ENCODE measurements at places on chromosomes 5 and 9.

- no peak for DNase-seq
Observed at GRCh38 chr5:67817652-67818051, 397.9 kb upstream of the PIK3R1 start.

DNA sequence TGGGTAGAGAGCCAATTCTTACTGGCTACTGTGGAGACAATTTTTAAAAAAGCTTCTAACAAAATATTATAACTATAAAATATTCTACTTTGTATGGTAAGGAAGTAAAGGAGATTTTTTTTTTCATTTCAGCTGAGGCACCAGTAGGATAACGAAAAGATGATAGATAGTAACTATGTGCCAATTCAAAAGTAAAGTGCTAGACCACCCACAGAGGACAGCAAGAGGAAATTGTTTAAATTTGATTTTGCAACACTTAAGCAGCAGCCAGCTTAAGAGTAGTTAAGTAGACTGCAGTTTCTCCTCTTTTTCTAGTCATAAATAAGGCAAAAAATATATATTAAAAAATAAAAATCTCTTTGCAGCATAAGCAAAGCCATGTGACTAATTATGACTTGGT, 1539.3 kb upstream of the ACO1 start:
- DNase-seq, result no peak

- no peak for DNase-seq
Observed at GRCh38 chr9:122403381-122404000, 32.7 kb downstream of the PTGS1 start.

DNA sequence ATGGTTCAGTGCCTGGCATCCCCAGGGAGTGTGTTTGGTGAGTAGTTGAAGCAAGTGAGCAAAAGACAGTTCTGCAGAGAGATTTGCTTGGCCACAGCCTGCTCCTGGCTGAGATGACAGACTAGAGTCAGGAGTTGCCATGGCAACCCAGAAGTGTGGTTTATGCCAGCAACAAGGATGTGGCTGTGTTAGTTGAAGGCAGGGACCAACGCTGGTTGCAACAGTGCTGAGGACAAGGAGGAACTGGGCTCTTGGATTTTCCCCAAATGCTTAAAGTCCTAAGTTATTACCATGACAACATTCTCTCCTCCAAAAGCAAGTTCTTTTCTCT, 2.7 kb downstream of the NXNL2 start:
- DNase-seq, result peak; percentile 48

DNA sequence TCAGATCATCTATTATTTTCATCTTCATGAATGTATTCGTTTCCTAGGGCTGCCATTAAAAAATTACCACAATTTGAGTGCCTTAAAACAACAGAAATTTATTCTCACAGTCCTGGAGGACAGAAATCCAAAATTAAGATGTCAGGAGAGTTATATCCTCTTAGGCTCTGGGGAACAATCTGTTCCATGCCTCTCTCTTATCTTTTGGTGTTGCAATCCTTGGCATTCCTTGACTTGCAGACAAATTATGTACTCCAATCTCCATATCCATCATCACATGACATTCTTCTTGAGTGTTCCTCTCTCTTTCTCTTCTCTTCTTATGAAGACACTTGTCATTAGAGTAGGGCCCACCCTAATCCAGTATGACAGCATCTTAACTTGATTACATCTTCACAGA, 339.4 kb downstream of the EFNA5 start:
- DNase-seq, result no peak

- no peak for DNase-seq
Observed at GRCh38 chr9:19074836-19075235, 25.6 kb downstream of the RRAGA start.

GRCh38 chr5:75335952-75336614, 937 bp upstream of the HMGCR start:
- DNase-seq, result no peak

- no peak for DNase-seq
Observed at GRCh38 chr9:27304521-27304920, 7.6 kb upstream of the EQTN start.

DNA sequence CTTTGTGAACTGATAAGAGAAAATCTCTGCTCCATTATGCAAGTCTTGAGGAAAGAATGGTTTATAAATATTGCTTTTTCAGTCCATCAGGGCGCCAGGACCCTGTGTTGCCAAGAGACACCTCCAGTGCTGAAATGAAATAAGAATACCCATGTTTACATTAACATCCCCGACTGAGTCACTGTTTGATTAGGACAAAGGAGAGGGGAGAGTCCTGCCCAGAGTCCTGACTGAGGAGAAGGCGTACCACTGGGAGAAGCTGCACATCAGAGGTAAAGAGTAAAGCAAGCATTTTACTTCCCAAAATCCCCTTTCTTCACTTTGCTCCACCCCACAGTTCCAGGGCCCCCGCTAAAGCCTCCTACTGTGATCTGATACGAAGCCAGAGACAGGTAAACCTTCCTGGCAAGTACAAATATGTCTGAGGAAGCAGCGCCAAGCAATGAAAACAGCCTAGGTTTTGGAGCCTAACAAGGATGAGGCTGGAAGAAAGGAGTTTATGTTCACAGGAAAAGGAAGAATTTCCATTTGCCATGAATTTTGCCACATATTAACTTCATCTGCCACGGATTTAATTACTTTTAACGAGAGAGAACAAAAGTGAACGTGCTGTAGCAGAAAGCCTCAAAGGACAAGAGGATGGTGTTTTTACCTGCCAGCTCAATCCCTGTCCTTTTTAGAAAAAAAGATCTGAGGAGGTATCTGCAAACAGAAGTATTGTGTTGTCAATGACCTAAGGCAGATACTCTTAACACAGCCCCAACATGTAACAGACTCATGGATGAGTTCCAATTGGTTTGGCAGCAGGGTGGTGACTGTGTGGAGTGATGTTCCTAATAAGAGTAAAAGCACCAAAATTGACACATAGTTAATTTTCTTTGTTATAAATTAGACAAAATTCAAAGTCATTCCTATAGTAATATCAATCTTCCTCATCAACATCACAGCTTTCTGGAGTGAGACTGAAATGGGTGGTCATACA, 209.4 kb upstream of the TLE4 start:
- DNase-seq, result no peak

DNA sequence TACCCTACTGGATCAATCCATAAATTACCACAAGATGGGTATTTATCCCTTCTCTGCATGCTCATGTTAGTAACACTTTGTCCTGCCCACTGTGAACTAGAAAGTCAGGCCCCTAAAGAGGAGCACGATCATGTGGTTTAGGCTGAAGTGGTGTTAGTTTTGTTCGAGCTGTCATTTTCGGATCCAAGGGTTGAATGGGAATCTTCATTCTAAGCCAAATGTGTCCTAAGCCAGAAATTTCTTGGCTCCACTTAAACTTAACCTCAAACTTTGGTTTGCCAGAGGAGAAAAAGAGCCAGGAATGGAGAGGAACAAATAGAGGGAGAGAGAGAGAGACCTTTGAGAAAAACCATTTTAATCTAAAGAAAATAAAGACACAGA, 837.7 kb upstream of the ZNF608 start:
- DNase-seq, result no peak

GRCh38 chr9:95012035-95012708, 285.7 kb downstream of the AOPEP start:
- no peak for DNase-seq

DNA sequence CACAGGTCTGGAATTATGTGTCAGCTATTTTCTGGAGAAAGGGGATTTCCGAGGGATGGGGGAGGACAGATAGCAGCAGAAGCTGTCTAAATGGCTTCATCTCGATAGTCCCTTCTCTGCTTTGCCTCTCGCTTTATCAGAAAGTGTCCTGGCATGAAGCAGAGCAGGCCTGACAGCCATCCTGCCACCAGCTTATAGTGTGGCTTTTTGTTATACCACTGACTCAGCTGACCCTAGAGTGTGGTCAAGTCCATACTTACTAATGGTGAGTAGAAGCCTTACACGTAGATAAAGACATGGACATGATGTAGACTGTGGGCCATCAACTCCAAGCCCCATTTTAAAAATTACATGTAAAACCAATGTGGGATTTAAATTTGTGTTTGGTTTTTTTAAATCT, 50.0 kb downstream of the RCL1 start:
- DNase-seq, result no peak

- no peak for DNase-seq
Observed at GRCh38 chr9:20253635-20254034, 368.7 kb downstream of the MLLT3 start.

- DNase-seq, result no peak
Observed at GRCh38 chr9:106420511-106420944, 442.4 kb upstream of the ZNF462 start.

- DNase-seq, result no peak
Observed at GRCh38 chr5:172837640-172838039, 3.6 kb downstream of the ERGIC1 start.

GRCh38 chr9:104589626-104590025, 9.6 kb downstream of the OR13C5 start:
- no peak for DNase-seq

DNA sequence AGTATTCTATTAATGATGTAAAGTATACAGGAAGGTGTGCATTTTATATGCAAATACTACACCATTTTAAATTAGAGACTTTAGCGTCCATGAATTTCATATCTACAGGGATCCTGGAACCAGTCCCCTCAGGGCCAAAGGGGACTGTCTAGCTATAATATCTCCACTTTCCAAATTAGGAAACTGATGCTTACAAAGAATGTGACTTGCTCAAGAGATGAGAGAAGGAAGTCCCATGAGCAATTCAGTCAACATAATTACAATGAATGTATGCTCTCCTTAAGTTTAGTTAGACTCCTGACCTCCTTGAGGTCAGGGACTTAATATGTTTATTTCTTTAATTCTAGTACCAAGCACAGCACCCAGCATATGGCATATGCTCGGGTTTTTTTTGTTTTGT, 23.7 kb downstream of the NIPBL start:
- no peak for DNase-seq

DNA sequence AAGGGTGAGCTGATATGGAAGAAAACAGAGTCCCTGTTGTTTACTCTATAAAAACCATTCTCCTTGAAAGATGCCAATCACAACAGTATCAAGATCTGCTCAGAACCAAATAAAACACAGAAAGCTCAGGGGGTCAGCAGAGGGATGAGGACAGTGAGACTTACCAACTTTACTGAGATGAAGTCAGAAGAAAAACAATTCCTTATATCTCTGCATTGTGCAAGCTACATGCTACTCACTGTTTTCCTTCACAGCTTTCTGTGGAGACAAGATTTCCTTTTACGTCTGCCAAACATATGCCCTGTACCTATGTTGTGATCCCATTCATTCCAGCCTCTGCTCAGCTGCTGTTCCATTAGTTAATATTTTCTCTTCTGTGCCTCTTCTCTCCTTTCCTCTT, 185.6 kb downstream of the TSSK1B start:
- DNase-seq, result no peak

DNA sequence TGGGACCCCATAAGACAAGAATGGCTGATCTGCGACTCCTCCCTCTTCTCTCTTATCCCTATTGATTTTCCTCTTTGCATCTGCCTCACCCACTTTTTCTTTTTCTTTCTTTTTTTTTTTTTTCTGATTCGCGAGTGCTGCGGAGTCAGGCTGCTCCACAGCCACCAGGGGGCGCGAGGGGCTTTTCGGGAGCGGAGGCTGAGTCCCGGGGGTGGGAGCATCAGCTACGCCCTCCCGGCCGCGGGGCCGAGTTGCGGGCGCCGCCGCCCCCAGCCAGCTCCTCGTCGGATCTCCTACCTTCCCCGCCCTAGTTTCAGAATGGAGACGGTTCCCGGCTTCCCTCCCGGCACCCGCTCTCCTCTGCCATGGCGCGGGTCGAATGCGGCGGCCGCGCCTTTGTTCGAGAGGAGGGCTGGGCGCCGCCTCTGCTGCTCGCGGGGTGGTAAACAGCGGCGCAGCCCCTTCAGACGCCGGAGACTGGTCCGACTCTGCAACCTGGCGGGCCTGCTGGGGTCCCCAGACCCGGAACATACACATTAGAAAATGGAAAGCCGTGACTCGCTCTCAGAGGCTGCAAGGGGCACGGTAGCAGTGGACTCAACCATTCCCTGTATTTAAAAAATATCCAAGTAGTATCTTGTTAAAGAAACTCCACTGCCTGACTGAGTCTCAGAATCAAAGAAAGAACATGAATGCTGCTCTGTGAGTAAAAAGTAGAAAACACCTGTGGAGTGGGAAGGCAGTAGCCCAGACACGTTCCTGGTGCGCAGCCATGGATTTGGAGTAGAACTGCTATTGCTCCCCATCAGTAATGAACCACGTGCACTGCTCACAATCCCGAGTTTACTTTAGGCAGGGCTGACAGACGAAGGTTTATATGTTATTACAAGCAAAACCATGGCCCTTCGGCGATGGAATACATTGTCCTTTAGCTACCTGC, 55.7 kb downstream of the DPYSL3 start:
- peak; percentile 94 for DNase-seq

GRCh38 chr5:15529821-15530220, 29.8 kb downstream of the FBXL7 start:
- DNase-seq, result no peak

- no peak for DNase-seq
Observed at GRCh38 chr5:170312666-170313065, 15.1 kb upstream of the LCP2 start.

- DNase-seq, result no peak
Observed at GRCh38 chr9:88092797-88093331, 45.4 kb downstream of the SPATA31C2 start.

DNA sequence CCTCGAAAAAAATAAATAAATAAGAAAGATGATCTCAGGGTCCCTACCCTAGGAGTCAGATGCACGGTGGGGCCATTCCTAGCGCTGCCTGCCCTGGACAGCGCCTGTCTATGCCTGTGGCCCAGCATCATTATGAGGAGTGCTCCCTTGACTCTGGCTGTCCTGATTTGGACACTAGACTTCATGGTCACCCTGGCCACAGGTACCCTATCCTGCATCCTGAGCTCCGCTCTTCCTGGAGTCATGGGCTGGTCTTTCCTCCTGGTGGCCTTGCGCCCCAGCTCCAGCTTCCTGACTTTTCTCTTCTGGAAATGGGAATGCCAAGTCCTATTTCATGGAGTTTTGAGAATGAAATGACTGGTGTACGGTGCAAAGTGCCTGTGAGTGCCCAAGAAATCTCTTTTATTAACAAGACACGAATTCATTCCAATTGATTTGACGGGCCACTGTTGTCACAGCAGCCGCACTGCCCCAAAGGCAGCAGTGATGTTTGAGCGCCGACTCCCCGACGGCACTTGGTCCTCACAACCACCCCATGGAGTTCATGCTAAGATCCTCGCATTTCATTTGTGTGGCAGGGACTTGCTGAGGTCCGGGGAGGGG, 564 bp upstream of the AIF1L start:
- DNase-seq, result no peak

DNA sequence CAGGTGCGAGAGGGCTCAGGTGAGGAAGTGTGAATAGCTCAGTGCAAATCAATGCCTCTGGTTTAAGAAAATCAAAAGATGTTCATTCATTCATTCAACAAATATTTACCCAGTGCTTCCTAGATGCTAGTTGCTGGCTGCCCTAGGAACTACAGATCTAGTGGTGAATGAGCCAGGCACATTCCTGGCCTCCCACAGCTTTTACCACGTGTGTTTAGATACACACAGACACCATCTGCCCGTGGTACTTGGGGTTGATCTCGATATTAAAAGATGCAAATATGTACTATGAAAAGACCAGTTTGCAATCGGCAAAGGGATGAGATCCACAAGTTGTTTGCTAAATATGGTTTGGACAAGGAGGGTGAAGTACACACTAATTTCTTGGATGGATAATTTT, 78.2 kb downstream of the GTF3C4 start:
- no peak for DNase-seq

GRCh38 chr9:20002011-20002410, 213.2 kb upstream of the SLC24A2 start:
- no peak for DNase-seq

GRCh38 chr5:86118542-86118941, 499.2 kb upstream of the COX7C start:
- no peak for DNase-seq

- no peak for DNase-seq
Observed at GRCh38 chr5:179294891-179295777, 50.1 kb downstream of the ADAMTS2 start.

GRCh38 chr9:87322840-87323635, 174.6 kb upstream of the DAPK1 start:
- DNase-seq, result no peak
